ENCODE measurements at places on chromosomes 4 and X.

DNA sequence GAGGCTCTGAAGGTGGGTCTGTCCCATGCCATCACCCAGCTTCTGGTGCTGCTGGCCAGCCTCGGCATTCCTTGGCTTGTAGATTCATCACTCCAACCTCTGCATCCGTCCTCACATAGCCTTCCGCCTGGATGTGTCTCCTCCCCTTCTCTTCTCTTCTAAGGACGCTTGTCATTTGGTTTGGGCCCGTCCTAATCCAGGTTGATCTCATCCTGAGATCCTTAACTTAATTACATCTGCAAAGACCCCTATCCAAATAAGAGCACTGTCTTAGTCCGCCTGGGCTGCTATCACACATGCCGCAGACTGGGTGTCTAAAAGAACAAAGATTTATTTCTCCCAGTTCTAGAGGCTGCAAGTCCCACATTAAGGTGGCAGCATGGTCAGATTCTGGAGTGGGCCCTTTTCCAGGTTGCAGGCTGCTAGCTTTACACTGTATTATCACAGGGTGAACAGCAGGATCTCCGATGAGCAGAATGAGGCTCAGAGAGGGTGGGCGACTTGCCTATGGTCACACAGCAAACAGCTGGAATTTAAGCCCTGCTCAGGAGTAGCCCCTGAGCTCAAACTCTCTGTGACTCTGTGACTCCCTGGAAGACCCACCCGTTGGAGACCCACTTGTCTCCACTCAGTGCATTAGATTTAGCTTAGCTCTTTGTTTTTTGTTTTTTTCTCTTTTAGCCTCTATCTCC, 113.1 kb downstream of the STK32B start:
- DNase-seq, result no peak

GRCh38 chrX:8089141-8089540, 81.9 kb downstream of the VCX2 start:
- no peak for DNase-seq

DNA sequence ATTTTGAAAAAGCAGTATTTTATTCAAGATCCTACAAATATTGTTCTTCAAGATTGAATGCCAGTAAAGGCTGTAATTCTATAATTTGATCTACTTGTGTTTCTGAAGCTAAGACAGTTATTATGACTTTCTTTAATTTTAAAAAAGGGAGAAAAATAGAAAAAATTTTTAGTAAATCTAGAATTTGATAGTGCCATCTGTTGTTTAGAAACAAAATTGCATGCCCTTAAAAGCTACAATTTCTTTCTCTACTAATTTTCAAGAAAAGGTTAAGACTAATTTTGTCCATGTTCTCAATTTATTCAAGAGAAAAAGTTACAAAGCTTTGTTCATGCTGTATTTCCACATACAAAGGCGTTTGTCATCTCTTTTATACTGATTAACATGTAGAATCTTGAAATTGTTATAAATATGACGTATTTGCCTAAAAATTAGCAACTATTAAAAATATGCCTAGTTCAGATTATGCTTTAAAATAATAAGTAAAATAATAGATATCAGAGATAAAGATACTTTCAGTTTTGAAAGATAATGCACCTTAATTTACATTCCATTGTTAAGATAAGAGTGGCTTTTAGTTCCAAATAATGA, 25.6 kb upstream of the MMRN1 start:
- DNase-seq, result no peak

- no peak for DNase-seq
Observed at GRCh38 chr4:102061133-102061532, 270.6 kb downstream of the BANK1 start.

DNA sequence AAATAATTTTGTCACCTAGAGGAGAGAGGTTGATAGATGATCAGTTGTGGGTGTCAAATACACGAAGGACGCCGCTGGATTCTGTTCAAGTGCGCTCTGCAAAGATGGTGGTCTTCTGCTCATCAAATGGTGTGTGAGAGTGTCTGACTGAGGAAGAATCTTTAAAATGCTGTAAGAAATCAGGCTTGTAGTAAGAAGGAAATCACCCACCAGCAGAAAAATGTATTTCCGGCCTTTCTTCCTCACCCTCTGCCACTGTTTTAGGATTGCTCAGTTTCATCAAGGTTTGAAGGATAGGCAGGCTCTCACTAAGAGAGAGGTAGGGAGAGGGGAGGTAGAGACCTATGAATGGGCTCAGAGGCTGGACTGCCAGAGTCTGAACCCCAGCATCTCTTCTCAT, 28.7 kb downstream of the RHOH start:
- DNase-seq, result no peak

GRCh38 chrX:13377550-13377934, 57.7 kb upstream of the ATXN3L start:
- peak; percentile 76 for DNase-seq

DNA sequence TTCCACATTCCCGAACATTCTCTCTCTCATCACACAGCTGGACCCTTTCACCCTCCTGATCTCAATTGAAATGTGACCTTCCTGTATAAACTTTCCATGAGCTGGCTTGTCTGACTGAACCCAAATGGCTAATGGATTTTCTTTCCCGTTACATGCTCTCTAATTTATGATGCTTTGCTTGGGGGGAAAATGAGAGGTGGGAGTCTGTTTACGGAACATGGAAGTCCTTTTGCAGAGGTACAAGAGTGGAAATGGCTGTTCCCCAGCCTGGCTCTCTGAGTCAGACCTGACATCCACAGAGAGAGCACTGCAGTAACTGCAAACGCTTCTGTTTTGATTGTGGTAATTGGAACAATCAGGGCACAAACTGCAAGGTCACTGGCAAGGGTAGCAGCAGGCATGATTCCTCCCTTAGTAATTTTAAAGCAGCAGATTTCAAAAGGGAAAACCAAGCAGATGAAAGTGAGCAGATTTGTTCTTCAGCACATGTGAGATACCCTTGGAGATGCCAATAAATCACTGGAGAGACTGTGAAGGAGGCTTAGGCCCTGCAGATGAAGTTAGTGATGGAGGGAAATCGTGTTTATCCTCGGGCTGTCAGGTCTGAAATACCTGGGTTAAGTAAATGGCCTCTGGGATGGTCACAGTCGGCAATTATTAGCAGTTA, 83.9 kb downstream of the SNCA start:
- peak; percentile 67 for DNase-seq

Data from eye (tissue), 1 donor.